ENCODE measurements at places on chromosomes 2 and 18. TPM values are rescaled to one million over a fixed set of nuclear protein-coding genes. Genes with fewer than 3 reads are reported as not detected.

The CXCR1 gene
- total RNA-seq: not detected

The KCNK3 gene
- not detected for total RNA-seq

The EML4 gene
- total RNA-seq: 62.8 TPM

The FAM228A gene
- total RNA-seq: not detected

The CRIM1 gene
- 27.0 TPM for total RNA-seq

The SLC30A3 gene
- 2.5 TPM for total RNA-seq

The CD28 gene
- not detected for total RNA-seq

The HIBCH gene
- total RNA-seq: 25.5 TPM

The DTYMK gene
- 76.0 TPM for total RNA-seq

The FARP2 gene
- 33.9 TPM for total RNA-seq

The SERPINB10 gene
- total RNA-seq: not detected

The GPR35 gene
- total RNA-seq: 1.4 TPM

The DNPEP gene
- 63.5 TPM for total RNA-seq

The PRSS56 gene
- total RNA-seq: not detected

The CHRND gene
- not detected for total RNA-seq

The RTP5 gene
- not detected for total RNA-seq

DNA sequence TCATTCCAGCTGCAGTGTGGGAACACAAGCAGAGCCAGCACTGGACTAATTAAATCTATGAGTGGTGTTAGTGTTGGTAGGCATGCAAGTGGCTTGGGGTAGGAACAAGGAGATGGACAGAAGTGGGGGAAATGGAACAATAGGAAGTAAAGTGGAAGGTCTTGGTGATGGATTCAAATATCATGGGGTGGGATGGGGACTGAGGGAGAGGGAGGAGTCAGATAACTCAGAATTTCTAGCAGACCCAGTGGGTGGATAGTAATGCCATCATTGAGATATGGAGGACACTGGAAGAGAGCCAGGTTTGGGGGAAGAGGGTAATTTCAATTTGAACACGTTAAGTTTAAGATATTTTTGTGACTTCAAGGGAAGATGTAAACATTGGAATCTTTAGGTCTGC is 2.9 kb upstream of the LNPK start:
- no peak overlapping the region for H3K4me3 ChIP-seq
- no peaks in the 10 kb centered on the region for H3K27me3 ChIP-seq
- no peaks in the 10 kb centered on the region for H3K4me1 ChIP-seq
- no peak overlapping the region for H3K27ac ChIP-seq
- no peak for DNase-seq

DNA sequence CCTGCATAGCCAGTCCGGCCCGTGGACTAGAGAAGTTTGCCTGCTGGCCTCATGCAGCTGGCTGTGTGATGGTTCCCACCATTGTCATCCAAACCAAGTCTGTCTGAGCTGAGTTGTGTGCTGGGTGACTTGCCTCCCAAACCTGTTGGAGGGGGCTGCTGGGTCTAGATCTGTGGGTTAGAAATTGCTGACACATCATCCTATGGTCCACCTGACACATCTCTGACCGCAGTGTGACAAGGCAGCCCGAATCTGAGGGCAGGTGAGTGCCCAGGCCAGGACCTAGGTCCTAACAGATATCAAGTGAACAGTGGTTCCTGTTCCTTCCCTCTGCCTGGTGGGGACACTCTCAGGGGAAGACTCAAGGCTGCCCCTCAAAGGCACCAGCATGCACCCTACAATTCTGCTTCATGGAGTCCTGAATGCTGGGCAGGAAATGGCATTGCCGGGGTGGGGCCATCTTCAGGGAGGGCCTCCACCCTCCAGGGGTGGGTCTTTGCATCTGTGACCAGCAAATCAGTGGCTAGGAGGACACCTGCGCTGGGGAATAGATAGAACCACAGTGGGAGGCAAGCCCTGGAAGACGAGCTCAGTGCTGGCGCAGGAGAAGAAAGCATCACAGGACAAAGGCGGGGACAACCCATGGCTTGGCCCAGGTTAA is 117.9 kb upstream of the ID2 start:
- peaks cover 30% of the 10 kb centered on the region for H3K36me3 ChIP-seq
- peak; percentile 31 for DNase-seq
- H3K4me1 ChIP-seq: no peaks in the 10 kb centered on the region
- no peak overlapping the region for H3K4me3 ChIP-seq
- no peaks in the 10 kb centered on the region for H3K27me3 ChIP-seq
- no peak overlapping the region for H3K27ac ChIP-seq

DNA sequence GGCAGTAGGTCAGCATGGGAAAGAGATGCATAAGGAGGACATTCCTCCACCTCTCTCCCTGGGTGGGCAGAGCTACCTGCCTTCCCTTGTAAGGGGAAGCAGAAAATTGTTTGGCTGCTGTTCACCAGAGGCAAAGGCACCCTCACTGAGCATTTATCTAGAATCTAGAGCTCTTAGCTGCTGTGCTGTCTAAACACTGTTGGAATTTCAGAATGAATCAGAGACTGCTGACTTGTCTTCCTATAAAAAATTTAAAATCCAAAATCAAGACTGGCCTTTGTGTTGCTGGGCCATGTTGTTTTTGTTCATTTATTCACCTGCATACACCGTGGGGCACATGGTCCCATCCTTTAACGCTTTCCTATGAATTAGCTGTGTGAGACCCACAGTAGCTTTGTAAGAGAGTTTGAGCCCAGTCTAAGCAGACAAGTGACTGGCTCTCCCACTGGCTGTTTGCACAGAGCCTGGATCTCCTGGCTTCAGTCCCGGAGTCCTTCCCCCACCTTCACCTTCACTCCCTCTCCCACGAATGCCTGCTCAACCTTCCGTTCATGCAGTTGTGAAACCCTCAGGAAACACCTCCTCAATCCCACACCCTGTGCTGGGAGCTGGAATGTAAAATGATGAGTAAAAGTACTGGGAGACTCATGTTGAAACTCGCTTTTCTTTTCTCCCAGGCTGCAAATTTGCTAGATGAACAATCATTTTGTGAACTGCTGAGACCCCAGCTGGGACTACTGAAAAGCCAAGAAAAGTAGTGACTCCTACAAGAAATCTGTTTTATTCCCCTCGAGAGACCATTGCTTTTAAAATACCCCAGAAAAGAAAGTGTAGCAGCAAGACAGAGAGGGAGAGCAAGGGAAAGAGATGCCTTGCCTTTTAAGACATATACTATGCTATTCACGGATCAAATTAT is 76.2 kb downstream of the FAM168B start:
- H3K4me3 ChIP-seq: no peak overlapping the region
- no peak overlapping the region for H3K27ac ChIP-seq
- no peaks in the 10 kb centered on the region for H3K36me3 ChIP-seq
- no peaks in the 10 kb centered on the region for H3K4me1 ChIP-seq

DNA sequence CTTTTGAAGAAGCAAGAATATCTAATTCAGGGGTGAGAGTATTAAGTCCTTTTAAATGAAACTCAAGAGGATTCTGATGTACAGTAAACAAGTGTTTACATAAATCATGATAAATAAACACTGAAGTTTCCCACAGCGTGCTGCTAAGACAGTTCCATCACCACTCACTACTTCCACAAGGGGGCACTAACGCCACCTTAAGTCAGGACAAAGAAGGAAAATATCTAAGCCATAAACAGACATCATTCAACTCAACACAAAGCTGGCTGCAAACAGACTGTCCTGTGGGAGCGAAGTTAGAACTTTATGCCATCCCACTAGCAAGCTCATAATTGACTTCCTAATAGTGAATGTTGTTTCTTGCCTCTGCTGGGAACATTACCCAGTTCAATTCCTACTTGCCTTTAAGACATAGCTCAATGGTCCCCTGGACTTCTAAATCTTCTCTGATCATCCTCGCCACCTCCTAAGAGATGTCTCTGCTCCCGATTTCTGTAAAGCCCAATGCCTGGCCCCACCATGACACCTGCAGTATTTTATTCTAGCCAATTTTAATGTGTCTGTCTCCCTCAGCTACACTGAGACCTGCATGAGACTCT is 36.5 kb downstream of the MRPL44 start:
- H3K27ac ChIP-seq: no peak overlapping the region
- H3K4me3 ChIP-seq: no peak overlapping the region
- no peaks in the 10 kb centered on the region for H3K36me3 ChIP-seq
- DNase-seq: no peak

DNA sequence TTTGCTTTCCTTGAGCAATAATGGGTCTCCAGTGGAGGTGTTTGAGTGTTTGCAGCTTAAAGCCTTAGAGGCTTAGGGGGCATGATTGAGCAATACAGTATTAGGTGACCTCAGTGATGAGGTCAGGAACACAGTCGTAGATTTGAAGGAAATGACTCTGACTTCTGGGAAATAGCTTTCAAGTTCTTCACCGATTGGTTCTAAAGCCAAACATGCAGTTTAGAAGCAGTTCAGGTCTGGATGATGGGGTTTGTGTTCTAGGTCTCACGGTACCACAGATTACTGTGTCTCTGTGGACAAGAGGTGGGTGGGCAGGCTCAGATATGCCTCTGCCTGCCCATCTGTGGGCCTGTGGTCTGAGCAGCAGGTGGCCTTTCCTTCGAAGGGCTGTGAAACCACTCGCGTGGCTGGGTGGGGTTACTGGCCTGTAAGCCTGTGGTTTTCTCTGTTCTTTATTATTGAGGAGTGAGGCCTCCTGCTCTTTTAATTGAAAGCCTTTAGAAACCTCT is 7.8 kb downstream of the MTHFD2 start:
- no peaks in the 10 kb centered on the region for H3K27me3 ChIP-seq
- H3K36me3 ChIP-seq: peaks cover 59% of the 10 kb centered on the region
- H3K4me1 ChIP-seq: peaks cover 10% of the 10 kb centered on the region
- H3K4me3 ChIP-seq: no peak overlapping the region
- no peak overlapping the region for H3K27ac ChIP-seq
- DNase-seq: no peak

- no peak overlapping the region for H3K4me3 ChIP-seq
- no peak overlapping the region for H3K27ac ChIP-seq
- no peak for DNase-seq
- H3K4me1 ChIP-seq: no peaks in the 10 kb centered on the region
- no peaks in the 10 kb centered on the region for H3K27me3 ChIP-seq
Observed at GRCh38 chr18:42024131-42024530, 69.1 kb downstream of the PIK3C3 start.

GRCh38 chr18:34280653-34281052 is 55.9 kb upstream of the NOL4 start:
- 0 out of 2 replicates have a peak, but pooled peaks cover 1% of the 10 kb centered on the region for H3K4me1 ChIP-seq
- H3K27ac ChIP-seq: no peak overlapping the region
- H3K36me3 ChIP-seq: no peaks in the 10 kb centered on the region
- no peak for DNase-seq

GRCh38 chr2:201059961-201060755 is 11.3 kb downstream of the HYCC2 start:
- H3K4me3 ChIP-seq: no peak overlapping the region
- no peak overlapping the region for H3K27ac ChIP-seq
- no peaks in the 10 kb centered on the region for H3K4me1 ChIP-seq
- no peaks in the 10 kb centered on the region for H3K36me3 ChIP-seq

GRCh38 chr18:31952223-31952622 is 9.3 kb upstream of the TRAPPC8 start:
- peaks cover 5% of the 10 kb centered on the region for H3K36me3 ChIP-seq
- no peak overlapping the region for H3K4me3 ChIP-seq
- no peak overlapping the region for H3K27ac ChIP-seq
- no peaks in the 10 kb centered on the region for H3K27me3 ChIP-seq

DNA sequence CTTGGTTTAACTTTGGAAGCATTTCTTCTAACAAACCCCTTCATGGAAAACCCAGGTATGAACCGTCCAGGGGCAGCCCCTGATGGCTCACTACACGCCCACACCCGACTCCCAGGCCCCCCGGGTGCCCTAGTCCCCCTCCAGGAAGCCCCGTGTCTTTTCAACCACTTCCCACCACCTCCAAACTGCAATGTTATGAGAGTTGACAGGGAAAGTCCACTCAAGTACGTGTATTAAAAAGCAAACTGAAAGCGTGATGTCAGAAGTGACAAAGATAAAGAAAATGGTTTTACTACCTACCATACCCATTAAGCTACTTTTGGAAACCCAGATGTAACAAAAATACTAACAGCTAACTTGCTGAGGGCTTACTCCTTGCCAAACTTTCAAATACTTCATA is 51.5 kb downstream of the L3MBTL4 start:
- H3K36me3 ChIP-seq: no peaks in the 10 kb centered on the region
- no peak overlapping the region for H3K27ac ChIP-seq
- H3K4me3 ChIP-seq: no peak overlapping the region
- peaks cover 11% of the 10 kb centered on the region for H3K4me1 ChIP-seq

DNA sequence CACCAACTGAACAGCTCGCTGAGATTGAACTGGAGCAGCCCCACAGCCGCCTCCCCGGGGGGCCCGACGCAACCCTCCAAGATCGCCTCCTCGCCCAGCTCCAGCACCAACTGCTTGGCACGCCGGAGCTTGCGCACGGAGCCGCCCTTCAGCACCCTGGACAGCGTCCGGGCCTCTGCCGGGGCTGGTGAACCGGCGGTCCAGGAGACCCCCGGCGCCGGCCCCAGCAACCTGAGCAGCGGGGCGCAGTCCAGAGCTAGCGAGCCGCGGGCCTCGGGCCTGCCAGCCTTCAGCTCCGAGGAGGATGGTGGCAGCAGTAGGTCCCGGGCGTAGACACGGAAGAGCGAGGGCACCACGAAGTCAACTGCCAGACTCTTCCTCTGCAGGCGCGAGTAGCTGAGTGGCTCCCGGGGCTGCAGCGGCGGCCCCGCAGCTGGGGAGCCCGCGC is 1.2 kb downstream of the ALK start:
- H3K27ac ChIP-seq: no peak overlapping the region
- no peaks in the 10 kb centered on the region for H3K4me1 ChIP-seq
- H3K36me3 ChIP-seq: no peaks in the 10 kb centered on the region
- DNase-seq: peak; percentile 90

- no peaks in the 10 kb centered on the region for H3K4me1 ChIP-seq
- DNase-seq: no peak
- no peaks in the 10 kb centered on the region for H3K27me3 ChIP-seq
- H3K36me3 ChIP-seq: no peaks in the 10 kb centered on the region
Observed at GRCh38 chr2:13193075-13193474, 476.3 kb downstream of the TRIB2 start.

- no peak for DNase-seq
- no peaks in the 10 kb centered on the region for H3K27me3 ChIP-seq
- no peak overlapping the region for H3K4me3 ChIP-seq
- no peaks in the 10 kb centered on the region for H3K36me3 ChIP-seq
- H3K27ac ChIP-seq: no peak overlapping the region
Observed at GRCh38 chr2:224562831-224563230, 22.3 kb downstream of the CUL3 start.

All from H9 (cell line).